GM06990 (cell line): ENCODE measurements at places on chromosomes 2 and 18.

- no peak for DNase-seq
Observed at GRCh38 chr18:54957296-54957832, 1.9 kb downstream of the CCDC68 start.

- no peak for DNase-seq
Observed at GRCh38 chr2:48693066-48693465, 62.5 kb downstream of the LHCGR start.

DNA sequence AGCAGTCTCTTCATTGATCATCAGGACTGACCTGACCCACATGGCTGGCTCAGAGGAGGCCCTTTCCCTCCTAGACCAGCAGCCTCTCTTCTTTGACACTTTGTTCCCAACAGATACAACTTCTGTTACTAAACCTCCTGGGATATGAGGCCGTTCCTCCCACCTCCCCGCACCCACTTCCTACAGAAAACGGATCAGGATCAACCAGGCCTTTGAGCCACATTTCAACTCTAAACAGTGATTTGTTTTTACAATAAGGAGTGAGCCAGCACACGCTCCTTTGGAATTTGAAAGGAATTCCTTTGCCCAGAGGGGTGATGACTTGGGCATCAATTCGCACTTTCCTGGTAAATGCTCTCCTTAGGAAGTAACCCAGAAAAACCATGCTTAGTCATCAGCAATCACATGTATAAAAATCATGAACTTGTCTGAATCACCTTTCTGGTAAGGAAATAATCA lies 180.4 kb downstream of the FAM124B start:
- DNase-seq: no peak

DNA sequence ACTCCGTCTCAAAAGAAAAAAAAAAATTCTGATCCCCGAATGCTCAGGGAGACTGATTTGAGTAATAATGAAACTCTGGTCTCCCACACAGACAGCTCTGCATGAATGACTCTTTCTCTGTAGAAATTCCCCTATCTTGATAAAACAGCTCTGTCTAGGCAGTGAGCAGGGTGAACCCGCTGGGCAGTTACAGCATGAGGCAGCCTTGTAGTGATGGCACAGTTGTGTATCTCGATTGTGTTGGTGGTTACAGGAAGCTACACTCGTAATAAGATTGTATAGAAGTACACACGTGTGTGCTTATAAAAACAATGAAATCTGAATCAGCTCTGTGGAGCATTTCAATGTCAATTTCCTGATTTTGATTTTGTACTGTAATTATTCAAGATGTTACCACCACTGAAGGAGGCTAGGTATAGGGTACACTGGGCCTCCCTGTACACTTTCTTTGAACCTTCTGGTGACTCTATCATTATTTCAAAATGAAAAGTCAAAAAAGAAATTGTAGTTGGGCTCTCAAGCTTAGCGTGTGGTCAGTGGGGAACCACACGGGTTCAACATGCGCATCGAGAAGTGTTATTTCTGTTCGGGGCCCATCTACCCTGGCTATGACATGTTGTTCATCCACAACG lies 34.9 kb upstream of the ATP8B1 start:
- DNase-seq: peak; percentile 75

DNA sequence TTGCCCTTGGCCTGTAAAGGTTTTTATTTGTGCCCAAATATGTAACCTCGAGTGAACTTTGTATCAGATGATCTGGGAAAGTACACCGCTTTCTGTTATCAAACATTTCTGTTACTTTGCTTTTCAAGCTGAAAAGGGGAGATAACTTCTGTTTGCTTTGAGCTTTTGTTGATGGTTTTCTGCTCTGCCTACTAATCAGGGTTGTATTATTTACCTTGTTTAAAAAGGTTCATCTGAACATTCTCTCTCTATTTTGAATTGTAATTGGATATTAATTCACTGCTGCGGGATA lies 79.4 kb downstream of the XRCC5 start:
- no peak for DNase-seq

DNA sequence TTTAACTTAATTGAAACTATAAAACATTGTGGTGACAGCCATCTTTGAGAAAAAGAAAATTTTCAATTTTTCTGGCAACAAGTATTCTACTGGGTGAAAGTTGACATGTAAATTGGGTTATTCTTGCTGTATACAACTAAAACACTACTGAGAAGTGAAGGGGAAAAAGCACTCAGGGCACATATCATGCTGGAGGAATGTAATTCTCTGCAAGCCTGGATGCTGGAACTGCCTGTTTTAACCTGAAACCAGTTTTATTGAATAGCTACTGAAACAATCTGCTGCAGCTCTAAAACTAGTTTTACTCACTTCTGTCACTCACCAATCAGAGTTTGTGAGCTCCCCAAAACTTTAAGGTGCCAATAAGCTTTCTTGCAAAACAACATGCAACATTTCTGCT lies 1136.0 kb downstream of the LRP1B start:
- DNase-seq: no peak

DNA sequence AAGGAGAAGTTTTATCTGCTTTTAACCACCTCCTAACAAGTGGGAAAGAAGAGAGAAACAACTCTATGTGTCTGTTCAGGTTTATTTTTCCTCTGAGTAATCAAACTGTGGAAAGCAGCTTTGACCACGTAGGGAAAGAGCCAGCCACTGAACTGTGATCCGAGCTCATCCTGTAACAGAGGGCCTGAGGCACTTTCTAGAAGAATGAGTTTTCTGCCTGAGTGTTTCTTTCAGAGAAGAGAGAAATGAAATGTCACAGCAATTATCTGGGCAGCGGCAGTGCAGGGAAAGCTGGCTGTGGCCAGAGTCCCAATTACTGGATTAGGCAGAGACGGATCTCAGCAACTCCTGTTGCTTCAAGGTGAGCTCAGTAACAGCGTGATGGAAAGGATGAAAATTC lies 151.9 kb downstream of the CD226 start:
- no peak for DNase-seq

DNA sequence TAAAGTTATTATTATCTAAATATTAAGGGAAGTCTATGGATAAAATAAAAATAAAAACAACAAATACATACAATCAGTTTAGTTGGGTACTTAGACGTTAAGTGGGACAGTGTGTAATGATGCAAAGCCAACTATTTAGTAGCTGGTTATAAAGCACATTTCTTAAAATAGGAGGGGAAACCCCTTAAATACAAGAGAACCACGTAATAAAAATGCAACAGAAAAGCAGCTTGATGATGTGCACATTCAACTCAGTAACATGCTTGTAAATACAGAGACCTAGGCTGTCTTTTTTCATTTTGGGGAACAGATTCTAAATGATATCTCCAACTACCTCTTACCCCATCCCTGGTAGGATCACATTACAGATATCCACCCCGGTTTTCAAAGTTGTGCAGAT lies 134.3 kb upstream of the AQP4 start:
- no peak for DNase-seq
